NCI-H69 (cell line): ENCODE measurements at places on chromosomes 4 and X.

DNA sequence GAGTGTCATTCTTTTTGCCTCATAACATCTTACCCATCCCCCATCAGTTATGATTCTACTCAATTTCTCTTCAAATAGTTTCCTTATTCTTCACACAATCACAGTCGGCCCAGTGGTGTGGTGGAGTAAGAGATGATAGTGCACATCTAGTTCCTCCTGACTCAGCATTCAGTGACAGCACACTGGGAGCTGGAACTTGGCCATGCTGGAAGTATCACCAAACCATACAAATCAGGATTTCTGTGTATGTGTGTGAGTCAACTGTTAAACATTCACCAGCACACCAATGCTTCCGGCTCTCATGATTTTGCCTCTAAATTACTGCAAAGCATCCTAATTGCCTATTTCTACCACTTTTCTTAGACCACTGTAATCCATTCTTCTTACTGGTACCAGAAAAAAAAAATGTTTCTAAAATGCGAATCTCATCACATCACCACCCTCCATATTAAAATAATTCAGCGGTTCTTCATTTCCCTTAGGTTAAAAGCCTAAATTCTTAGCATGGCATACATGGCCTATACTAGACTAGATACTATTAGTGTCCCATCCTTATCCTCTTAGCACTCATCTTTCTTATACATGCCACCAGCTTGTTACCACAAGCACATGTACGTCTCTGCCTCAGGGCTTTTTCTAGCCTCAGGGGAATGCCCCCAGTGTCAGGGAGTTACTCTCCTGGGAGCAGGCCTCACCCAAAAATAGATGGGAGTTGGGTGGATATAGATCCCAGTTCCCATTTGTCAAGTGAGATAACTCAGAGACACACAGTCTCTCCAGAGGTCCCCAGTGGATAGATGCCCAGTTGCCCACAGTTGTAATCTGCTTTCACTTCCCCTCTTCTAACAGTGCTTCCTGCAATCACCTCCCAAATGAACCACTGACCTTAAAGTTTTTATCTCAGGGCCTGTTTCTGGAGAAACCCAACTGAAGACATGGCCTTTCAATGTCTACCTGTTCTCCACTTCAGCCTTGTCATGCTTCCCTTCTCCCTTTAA, 49.2 kb upstream of the DDX53 start:
- no peak for DNase-seq

DNA sequence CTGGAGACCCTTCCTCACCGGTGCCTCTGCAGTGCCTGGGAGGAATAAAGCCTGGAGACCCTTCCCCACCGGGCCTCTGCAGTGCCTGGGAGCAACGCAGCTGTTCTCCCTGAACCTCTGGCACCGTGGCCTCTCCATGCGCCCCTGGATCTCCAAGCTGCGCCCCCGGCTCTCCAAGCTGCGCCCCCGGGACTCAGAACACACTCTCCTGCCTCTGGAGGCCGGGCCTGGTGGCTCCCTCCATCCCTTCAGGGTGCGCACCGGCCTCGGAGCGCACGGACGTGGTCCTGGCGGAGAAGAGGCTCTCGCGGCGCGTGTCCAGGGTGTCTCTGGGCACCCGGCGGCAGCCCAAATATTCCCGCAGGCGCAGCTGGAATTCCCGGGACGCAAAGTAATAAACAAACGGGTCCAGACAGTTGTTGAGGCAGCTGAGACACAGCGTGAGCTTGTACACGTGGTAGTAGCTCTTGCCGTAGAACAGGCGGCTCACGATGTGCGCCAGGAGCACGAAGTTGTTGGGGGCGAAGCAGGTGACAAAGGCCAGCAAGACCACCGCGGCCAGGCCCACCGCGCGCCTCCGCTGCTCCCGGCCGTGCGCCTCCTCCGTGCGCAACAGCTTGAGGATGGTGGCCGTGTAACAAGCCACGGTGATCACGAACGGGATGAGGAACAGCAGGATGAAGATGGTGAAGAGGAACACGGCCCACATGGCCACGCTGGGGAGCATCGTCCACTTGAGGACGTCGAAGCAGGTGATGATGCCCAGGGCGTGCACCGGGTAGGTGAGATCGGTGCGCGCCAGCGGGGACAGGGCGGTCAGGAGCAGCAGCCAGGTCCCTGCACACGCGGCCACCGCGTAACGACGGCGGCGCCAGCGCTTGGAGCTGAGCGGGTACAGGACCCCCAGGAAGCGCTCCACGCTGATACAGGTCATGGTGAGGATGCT, 12.8 kb upstream of the ASMTL start:
- no peak for DNase-seq

DNA sequence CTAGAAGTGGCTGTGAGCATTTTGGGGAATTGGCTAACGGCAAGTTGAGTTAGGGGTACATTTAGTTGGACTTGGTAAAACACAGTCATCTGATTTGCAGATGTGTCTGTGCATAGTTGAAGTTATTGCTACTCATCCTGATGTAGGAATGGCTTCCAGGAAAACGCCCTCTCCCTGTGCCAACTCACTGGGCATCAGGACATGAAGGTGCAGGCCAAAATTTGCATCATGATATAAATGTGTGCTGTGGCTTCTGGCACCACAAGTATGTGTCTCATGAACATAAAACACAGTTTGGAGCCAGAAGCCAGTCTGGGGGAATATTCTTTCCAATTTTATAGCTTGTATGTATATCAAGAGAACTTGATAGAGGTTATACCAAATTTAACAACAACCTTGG, 54.2 kb upstream of the CBR4 start:
- DNase-seq: no peak

GRCh38 chr4:163484906-163485305, 9.6 kb upstream of the TMA16 start:
- peak; percentile 55 for DNase-seq

DNA sequence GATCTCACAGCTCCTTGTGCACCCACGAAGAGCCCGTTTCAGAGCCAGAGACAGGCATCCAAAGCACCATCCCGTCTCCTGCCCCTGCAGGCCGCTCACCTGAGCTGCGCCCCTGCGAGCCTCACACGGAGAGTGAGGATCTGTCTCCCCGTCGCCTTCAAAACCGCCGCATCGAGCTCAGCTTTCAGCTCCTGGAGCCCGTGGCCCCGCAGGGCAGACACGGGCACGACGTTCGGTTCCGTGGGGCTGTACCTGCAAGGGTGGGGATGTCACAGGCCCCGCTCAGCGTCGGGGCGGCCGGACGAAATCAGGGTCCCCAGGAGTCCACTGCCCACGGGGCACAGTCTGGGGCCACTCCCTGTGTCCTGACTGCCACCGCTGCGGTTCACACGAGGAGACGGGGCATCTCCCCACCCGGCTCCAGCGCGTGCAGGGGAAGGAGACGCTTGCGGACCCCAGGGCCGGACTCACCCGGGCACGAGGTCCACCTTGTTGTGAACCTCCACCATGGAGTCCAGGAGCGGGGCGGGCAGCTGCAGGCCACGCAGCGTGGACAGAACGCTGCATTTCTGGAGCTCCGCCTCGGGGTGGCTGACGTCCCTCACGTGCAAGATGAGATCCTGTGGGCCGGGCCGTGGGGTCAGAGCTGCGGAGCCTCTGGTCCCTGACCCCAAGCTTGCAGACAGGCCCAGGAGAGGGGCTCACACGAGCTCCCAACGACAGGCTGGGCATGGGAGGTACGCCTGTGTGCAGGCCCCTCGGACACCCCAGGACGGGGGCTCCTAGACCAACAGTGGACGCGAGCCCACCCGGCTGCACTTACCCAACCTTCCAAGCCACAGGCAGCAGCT, 11.1 kb downstream of the GTPBP6 start:
- DNase-seq: no peak

- DNase-seq: no peak
Observed at GRCh38 chrX:9396930-9397329, 67.9 kb upstream of the TBL1X start.

- no peak for DNase-seq
Observed at GRCh38 chrX:30665471-30665870, 12.2 kb downstream of the GK start.

- DNase-seq: no peak
Observed at GRCh38 chr4:13537011-13537831, 7.1 kb downstream of the NKX3-2 start.

GRCh38 chrX:1524874-1525582, 12.0 kb downstream of the P2RY8 start:
- DNase-seq: no peak

DNA sequence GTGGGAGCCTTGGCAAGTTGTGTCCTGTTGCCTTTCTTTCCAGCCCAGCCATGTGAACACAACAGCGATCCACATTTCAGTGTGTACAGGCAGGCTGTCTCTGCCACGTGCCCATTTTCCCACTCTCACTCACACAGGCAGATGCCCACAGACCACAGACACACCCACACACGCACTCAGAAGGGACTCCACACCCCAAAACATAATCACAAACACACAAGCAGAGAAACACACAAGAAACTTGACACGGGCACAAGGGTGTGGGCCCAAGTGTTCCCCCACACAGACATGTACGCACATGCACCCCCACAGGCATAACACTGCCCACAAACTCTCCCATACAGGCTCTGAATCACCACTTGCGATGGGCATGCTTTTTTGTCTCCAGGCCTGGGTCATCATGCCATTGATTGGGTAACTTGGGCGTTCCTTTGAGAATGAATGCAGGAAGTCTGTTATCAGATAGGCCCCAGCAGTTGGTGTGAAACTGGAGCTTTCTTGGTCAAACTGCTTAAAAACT, 84.3 kb downstream of the NBDY start:
- no peak for DNase-seq

GRCh38 chr4:7192252-7193029, at the start of gene SORCS2:
SORCS2 (plus strand) TSS chr4:7192538.
- DNase-seq: peak; percentile 74

DNA sequence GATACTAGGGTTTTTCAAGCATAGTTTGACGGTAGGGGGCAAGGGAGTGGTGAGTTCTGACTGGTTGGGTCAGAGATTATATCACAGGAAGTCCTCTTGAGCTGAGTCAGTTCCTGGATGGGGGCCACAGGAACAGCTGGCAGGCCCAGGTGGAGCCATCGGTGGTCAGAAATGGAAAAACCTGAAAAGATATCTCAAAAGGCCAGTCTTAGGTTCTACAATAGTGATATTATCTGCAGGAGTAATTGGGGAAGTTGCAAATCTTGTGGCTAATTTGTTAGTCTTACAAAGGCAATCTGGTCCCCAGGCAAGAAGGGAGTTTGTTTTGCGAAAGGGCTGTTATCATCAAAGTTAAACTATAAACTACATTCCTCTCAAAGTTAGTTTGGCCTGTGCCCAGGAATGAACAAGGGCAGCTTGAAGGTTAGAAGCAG, 159.3 kb downstream of the PTCHD1 start:
- DNase-seq: peak; percentile 3

- no peak for DNase-seq
Observed at GRCh38 chrX:16239211-16239610, 71.9 kb downstream of the MAGEB17 start.

GRCh38 chrX:153372949-153373348, 28.2 kb downstream of the PNMA6E start:
- no peak for DNase-seq

GRCh38 chr4:38868059-38868960, 704 bp downstream of the FAM114A1 start:
- no peak for DNase-seq

GRCh38 chr4:131613086-131613823, 1535.8 kb upstream of the PCDH10 start:
- no peak for DNase-seq

- no peak for DNase-seq
Observed at GRCh38 chr4:15376145-15376544, 51.7 kb upstream of the C1QTNF7 start.

- DNase-seq: peak; percentile 95
Observed at GRCh38 chr4:169070071-169070894, 60.2 kb upstream of the CBR4 start.

- no peak for DNase-seq
Observed at GRCh38 chrX:20227116-20227515, 39.6 kb downstream of the RPS6KA3 start.

- peak; percentile 9 for DNase-seq
Observed at GRCh38 chrX:46152756-46153155, 392.5 kb downstream of the ZNF674 start.

DNA sequence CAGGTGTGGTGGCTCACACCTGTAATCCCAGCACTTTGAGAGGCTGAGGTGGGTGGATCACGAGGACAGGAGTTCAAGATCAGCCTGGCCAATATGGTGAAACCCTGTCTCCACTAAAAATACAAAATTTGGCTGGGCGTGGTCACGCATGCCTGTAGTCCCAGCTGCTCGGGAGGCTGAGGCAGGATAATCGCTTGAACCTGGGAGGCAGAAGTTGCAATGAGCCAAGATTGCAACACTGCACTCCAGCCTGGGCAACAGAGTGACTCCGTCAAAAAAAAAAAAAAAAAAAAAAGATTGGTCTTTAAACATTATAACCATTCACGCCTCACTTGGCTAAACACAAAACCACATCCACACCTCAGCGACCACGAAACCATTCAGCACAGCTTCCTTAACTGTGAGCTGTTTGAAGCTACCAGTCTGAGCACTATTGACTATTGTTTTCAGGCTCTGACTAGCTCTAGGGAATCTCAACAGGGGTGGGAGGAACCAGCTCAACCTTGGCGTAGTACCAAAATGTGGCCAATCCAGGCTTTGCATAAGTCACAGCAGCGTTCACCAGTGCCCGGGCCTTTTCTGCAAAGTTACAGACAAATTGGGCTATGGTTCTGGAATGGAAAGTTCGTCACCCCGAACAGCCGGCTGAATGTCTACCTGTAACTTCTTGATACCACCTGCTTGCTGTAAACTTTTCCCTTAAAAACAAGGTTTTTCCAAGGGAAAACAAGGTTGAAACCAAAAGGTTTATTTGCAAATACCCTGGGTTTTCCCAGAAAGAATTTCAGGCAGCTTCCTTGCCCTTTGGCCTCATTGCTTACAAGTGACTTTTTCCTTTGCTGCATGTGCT, 73.6 kb upstream of the DHX15 start:
- peak; percentile 87 for DNase-seq

GRCh38 chr4:94548571-94548970, 96.8 kb downstream of the PDLIM5 start:
- no peak for DNase-seq

- DNase-seq: no peak
Observed at GRCh38 chrX:150544222-150544787, 24.1 kb upstream of the MTM1 start.

GRCh38 chrX:5595570-5595969, 633.1 kb downstream of the NLGN4X start:
- DNase-seq: no peak

- peak; percentile 74 for DNase-seq
Observed at GRCh38 chr4:7987148-7987989, 47.7 kb upstream of the AFAP1 start.

GRCh38 chr4:85210353-85210752, 243.9 kb upstream of the WDFY3 start:
- peak; percentile 21 for DNase-seq
